ENCODE measurements at places on chromosomes 16 and 17.

- no peak for DNase-seq
- peaks cover 26% of the 10 kb centered on the region for H3K4me1 ChIP-seq
- peaks cover 97% of the 10 kb centered on the region for H3K27me3 ChIP-seq
- H3K27ac ChIP-seq = no peak overlapping the region
Measured at GRCh38 chr16:700684-701584, 4.7 kb downstream of the FBXL16 start.

- H3K27me3 ChIP-seq = peaks cover 3% of the 10 kb centered on the region
- DNase-seq = no peak
- peak overlapping the region; percentile 71 for H3K27ac ChIP-seq
- peaks cover 38% of the 10 kb centered on the region for H3K4me1 ChIP-seq
- no peaks in the 10 kb centered on the region for H3K36me3 ChIP-seq
Measured at GRCh38 chr17:57032343-57032742, 52.7 kb upstream of the AKAP1 start.

DNA sequence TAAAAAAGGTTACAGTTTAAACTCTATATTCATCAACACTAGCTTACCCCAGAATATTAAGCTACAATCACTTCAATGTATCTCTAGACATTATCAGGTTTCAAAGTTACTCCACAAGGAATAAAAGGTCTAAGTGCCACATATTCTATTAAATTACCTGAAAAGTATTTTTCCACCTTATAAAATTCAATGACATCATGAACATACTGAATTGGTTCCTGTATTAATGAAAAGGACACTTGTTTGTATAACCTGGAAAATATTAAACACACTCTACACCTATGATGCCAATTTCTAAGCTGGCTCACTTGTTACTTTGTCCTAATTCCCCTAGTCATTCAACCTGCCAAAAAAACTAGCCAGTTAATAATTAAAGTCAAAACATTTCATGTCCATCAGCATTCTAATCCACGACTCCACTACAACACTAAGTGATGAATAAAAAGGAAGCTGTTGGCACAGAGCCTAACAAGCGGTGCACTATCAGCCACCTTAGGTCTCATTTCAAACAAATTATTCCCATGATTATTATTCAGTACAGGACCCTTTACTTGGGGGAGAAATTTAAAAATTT lies 12.2 kb downstream of the MED13 start:
- peaks cover 60% of the 10 kb centered on the region for H3K36me3 ChIP-seq
- H3K4me3 ChIP-seq = no peak overlapping the region
- no peak overlapping the region for H3K27ac ChIP-seq
- no peaks in the 10 kb centered on the region for H3K27me3 ChIP-seq
- H3K4me1 ChIP-seq = peaks cover 16% of the 10 kb centered on the region

DNA sequence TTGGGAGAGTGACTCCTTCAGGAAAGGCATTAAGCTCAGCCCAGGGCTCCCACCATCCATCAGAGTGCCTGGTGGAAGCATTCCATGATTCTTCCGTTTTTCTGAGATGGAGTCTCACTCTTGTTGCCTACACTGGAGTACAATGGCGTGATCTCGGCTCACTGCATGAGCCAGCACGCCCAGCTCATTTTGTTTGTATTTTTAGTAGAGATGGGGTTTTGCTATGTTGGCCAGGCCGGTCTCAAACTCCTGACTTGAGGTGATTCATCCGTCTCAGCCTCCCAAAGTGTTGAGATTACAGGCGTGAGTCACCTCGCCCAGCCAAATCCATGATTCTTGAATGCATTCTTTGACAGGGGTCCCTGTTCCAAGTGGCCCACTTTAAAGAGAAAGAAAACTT lies 23.1 kb downstream of the MIS12 start:
- no peaks in the 10 kb centered on the region for H3K4me1 ChIP-seq
- H3K4me3 ChIP-seq = no peak overlapping the region
- DNase-seq = no peak
- peaks cover 20% of the 10 kb centered on the region for H3K36me3 ChIP-seq

DNA sequence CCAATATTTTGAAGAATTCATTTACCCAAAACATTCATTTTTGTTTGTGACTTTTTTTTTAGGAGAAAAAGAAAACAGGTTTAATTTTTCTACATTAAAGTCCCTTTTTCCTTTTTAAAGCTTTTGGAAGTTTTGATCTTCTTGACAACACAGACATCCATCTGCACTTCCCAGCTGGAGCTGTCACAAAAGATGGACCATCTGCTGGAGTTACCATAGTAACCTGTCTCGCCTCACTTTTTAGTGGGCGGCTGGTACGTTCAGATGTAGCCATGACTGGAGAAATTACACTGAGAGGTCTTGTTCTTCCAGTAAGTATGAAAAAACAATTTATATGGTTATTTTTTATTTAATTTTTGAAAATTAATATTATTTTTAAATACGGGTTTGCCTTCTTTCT lies 37.2 kb downstream of the SIAH1 start:
- H3K36me3 ChIP-seq = peaks cover 60% of the 10 kb centered on the region
- no peak overlapping the region for H3K27ac ChIP-seq
- no peak for DNase-seq

GRCh38 chr17:82097184-82097918 lies 685 bp downstream of the FASN start:
- no peaks in the 10 kb centered on the region for H3K27me3 ChIP-seq
- peak overlapping the region; percentile 75 for H3K4me3 ChIP-seq
- H3K36me3 ChIP-seq = peaks cover 39% of the 10 kb centered on the region
- H3K27ac ChIP-seq = peak overlapping the region; percentile 97
- no peak for DNase-seq

DNA sequence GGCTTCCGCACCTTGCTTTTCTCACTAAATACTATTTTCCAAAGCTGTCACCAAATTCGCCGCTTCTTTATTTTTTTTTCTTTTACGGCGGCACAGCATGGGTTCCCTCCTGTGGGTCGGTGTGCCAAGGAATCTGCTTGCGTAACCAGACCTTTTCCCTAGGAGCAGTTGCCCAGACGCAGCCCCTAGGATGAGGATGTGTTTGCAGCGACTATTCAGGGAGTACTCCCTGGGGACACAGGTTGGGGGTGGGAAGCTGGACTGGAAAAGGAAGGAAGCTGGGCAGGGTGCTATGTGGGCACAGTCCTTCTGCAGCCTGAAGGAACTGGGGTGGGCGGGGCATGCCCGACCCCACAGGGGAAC lies 49.0 kb upstream of the ZCCHC14 start:
- peaks cover 26% of the 10 kb centered on the region for H3K27me3 ChIP-seq
- no peak for DNase-seq
- H3K4me3 ChIP-seq = no peak overlapping the region
- no peaks in the 10 kb centered on the region for H3K36me3 ChIP-seq
- peaks cover 6% of the 10 kb centered on the region for H3K4me1 ChIP-seq
- no peak overlapping the region for H3K27ac ChIP-seq

DNA sequence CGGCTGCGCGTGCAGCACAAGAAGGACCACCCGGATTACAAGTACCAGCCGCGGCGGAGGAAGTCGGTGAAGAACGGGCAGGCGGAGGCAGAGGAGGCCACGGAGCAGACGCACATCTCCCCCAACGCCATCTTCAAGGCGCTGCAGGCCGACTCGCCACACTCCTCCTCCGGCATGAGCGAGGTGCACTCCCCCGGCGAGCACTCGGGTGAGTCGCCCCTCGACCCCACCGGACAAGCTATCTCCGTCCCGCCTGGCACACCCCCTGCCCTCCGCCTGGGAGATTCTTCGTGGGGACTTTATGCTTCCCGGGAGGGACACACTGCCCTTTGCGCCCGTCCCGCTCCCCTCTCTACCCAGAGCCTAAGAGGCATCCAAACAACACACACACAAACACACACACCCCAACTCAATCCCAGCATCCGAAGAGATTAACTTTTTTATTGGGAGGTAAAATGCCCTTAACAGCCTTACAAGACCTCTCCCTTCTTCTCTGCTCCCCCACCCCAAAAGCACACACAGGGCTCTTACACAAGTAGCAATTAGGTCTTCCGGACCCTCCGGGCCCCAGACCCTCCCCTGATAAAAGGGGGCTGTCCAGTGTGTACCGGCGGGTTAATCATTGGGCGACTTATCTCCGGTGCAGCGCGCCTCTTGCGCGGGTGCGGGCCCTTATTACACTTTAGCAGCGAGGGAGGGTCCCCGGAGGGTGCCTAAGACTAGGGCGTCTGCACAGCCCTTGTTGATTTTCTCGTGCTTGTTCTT lies 2.1 kb downstream of the SOX9 start:
- peaks cover 3% of the 10 kb centered on the region for H3K36me3 ChIP-seq
- peak overlapping the region; percentile 11 for H3K27ac ChIP-seq
- peak; percentile 81 for DNase-seq
- peak overlapping the region; percentile 61 for H3K4me3 ChIP-seq

DNA sequence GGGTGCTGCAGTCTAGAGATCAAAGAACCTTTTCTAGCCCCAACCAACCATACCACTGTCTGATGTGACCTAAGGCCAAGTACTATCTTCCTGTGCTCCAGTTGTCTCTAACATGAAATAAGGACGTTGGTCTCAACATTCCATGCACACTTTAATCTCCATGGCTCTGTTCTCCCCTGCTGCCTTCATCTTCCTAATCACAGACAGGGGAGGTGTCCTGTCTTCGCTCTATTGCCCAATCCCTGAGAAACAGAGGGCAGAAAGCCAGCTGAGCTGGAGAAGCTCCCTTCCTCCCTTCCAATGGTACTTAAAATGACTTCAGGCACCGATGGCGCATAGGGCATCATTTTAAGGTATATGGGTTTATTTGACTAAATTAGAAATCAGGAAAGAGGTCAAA lies 148.9 kb upstream of the GNAO1 start:
- H3K4me1 ChIP-seq = no peaks in the 10 kb centered on the region
- H3K36me3 ChIP-seq = no peaks in the 10 kb centered on the region
- H3K27me3 ChIP-seq = no peaks in the 10 kb centered on the region
- H3K27ac ChIP-seq = no peak overlapping the region
- DNase-seq = no peak

DNA sequence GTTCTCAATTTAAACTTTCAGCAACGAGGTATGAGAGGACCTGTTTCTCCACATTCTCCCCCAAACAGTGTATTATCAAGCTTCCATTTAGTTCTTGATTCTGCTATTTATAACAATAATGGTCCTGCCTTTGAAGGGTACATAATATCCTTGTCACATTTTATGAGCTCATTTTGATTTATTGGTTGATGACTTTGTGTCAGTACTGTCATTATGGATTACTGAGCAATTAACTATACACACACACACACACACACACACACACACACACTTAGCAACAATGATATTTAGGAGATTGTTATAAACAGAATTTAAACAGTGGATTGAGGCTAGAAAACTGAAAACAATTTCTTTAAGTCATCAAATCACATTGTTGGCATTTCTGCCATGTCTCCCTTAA lies 7.0 kb downstream of the TMIGD1 start:
- H3K36me3 ChIP-seq = no peaks in the 10 kb centered on the region
- no peak for DNase-seq
- H3K27ac ChIP-seq = no peak overlapping the region
- H3K27me3 ChIP-seq = no peaks in the 10 kb centered on the region
- no peak overlapping the region for H3K4me3 ChIP-seq

- peaks cover 20% of the 10 kb centered on the region for H3K4me1 ChIP-seq
- DNase-seq = no peak
- H3K4me3 ChIP-seq = peak within 1 kb of the TSS; percentile 64
- H3K36me3 ChIP-seq = no peaks in the 10 kb centered on the region
- H3K27me3 ChIP-seq = peaks cover 4% of the 10 kb centered on the region
- H3K27ac ChIP-seq = peak within 1 kb of the TSS; percentile 75
Measured at GRCh38 chr17:32927724-32928585, at the start of gene TMEM98. TSS of gene TMEM98 (plus strand) at chr17:32928153. CDS start at chr17:32931529, 3,376 bp downstream.

DNA sequence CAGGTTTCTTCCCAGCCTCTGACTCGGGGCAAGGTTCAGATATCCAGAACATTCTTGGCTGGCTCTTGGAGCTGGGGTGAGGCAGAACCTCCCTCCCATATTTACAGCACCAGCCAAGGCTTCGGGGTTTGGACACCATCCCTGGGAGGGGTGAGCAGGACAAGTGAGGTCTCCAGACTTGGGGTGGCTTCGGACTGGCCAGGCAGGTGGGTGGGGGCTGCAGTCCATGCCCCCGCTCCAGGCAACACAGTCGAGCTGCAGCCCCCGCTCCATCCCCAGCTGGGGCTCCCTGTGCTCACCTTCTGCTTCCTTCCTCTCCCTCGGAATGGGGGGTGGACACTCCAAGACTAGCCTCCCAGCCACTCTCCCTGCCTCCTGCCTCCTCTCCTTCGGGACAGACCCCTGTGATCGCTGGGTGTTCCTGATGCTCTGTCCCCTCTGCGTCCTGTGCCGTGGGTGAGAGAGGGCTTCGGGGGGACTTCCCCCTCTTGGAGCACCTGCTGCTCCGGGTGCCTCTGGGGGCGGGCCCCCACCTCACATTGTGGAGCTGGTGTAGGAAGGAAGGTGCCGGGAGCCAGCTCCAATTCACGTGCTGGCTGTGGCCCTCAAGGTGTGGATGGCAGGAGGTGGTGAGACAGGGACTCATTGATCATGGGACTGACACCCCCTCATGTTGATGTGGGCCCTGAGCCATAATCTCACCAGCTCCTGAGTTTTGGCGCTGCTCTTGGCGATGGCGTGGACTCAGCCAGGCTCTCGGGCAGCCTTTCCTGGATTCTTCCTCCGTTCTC lies 189.2 kb downstream of the SEC14L1 start:
- peak; percentile 76 for DNase-seq
- H3K36me3 ChIP-seq = no peaks in the 10 kb centered on the region
- H3K4me1 ChIP-seq = peaks cover 71% of the 10 kb centered on the region
- no peak overlapping the region for H3K4me3 ChIP-seq

DNA sequence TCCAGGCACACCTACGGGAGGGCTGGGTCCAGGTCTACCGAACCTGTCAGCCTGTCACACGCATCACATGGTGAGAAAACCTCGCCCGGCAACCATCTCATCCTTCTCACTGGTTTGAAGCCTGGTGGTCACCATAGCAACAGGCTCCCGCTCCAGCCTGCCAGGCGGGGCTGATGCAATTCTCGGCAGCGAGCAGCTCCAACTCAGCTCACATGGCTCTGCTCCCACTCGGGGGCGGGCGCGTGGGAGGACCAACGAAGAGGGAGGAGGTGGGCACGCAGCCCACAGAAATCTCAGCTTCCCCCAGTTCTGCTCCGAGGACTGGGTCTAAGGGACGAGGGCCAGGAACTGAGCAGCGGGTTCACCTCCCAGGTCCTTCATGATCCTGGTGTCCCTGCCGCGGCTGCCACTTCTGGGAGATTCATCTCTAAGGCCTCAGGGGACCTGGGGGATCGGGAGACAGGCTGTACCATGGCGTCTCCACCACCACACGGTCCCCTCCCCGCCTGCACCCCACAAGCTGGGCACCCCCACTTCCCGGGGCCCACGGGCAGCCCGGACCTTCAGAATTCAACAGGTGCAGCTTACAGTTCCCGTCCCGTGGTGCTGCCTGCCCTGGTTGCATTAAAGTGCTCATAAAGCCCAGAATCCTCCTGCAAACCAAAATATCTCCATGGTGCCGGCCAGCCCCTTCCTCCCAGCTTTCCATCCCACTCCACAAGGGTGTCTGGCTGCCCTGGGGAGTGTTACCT lies 25.8 kb downstream of the ABR start:
- no peak overlapping the region for H3K4me3 ChIP-seq
- DNase-seq = peak; percentile 89
- H3K36me3 ChIP-seq = no peaks in the 10 kb centered on the region
- no peaks in the 10 kb centered on the region for H3K27me3 ChIP-seq

DNA sequence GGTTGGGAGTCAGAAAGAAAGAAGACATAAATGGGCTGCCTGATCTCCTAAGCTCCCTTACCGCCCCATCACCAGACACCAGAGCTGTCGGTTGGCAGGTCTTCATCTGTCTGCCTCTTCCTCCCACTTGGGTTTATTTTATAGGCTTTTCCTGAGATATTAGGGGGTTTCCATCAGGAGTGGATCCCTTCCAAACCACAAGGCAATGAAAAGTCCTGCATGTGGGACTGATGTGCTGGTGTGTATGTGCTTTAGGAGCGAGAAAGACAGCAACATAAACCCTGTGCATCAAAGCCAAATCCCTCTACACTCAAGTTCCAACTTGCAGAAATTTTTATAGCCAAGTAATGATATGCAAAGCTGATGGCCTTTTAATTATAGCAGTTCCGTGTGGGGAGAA lies 389.5 kb downstream of the SLC39A11 start:
- no peaks in the 10 kb centered on the region for H3K36me3 ChIP-seq
- H3K4me3 ChIP-seq = no peak overlapping the region
- DNase-seq = no peak

Measured in suprapubic skin (tissue), 4 donors.